ENCODE measurements at places on chromosomes 1 and 21.

- no peak for DNase-seq
These were observed 103.1 kb downstream of the TLR5 start for GRCh38 chr1:223039990-223040389.

- DNase-seq: no peak
These were observed 10.9 kb upstream of the LRRC3 start for GRCh38 chr21:44444286-44444931.

- no peak for DNase-seq
These were observed 2.8 kb upstream of the H6PD start for GRCh38 chr1:9231648-9232332.

DNA sequence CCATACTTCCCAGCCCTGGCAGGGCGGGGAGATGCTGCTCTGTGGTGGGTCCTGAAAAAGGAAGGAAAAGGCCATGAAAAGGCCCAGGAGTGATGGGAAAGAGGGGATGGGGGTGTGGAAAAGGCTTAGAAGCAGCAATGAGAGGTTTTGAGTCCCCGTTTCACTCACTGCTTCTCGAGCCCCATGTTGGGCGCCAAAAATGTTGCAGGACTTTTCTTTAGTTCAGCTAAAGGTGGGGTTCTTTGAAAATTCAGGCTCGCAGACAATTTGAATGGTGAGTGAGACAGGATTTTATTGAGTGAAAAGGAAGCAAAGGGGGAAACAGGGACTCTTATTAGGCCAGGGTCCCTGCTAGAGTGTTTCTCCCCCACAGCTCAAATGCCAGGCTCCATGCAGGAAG lies 93.1 kb downstream of the MRPS6 start:
- DNase-seq: no peak
